ENCODE measurements at places on chromosomes 6 and 20. TPM values are rescaled to one million over a fixed set of nuclear protein-coding genes. Genes with fewer than 3 reads are reported as not detected.

DNA sequence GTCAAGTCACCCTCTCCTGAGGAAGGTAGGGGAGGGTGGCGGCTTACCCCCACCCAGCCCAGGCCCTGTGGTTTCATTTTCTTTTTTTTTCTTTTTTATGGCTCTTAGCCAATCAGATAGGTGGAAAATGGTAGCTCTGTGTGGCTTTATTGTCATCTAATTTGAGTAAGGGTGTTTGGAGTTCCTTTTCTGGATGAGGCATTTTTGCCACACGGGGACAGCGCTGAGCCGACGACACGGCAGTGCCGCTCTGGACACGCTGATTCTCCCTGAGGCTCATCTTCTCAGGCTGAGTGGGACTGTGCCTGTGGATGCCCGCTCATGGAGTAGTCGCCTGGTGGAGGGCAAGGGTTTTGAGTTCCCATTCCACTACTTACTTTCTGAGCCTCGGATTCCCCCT lies 37.6 kb upstream of the ANGPT4 start:
- DNase-seq = peak; percentile 52

DNA sequence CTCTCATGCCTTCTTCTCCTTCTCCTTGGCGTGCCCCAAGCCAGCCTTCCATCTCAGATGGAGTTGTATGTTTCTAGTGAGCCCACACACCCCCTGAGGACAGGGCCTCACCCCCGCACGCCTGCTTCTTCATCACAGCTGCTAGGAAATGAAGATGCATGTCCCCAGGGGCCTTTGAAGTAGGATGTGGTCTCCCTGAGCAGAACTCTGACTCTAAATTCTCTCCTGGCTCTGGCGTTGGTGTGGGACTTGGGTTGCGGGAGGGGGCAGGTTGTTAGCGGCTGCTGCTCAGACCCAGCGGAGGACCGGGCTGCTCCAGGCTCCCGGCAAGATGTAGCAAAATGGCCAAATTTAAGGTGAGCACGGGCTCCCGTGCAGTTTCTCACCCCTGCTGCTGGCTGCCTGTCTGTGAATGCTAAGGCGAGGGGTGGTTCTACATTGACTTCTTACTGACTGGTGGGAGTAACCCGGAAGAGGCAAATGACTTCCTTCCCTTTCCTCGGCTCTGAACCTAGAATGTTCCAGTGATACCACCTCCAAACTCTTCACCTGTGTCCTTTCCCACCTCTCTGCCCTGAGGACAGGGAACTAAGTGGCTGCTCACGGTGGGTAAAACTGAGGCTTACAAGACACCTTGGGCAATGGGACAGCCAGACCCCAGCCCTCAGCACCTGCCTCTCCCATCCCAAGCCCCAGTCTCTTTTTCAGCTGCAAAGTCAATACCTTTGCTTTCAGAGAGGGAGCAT lies 8.8 kb downstream of the SYNJ2 start:
- DNase-seq = no peak

GRCh38 chr20:52411611-52412010 lies 220.0 kb upstream of the ZFP64 start:
- DNase-seq = no peak

FAM210B gene
- 36.4 TPM for total RNA-seq

DNA sequence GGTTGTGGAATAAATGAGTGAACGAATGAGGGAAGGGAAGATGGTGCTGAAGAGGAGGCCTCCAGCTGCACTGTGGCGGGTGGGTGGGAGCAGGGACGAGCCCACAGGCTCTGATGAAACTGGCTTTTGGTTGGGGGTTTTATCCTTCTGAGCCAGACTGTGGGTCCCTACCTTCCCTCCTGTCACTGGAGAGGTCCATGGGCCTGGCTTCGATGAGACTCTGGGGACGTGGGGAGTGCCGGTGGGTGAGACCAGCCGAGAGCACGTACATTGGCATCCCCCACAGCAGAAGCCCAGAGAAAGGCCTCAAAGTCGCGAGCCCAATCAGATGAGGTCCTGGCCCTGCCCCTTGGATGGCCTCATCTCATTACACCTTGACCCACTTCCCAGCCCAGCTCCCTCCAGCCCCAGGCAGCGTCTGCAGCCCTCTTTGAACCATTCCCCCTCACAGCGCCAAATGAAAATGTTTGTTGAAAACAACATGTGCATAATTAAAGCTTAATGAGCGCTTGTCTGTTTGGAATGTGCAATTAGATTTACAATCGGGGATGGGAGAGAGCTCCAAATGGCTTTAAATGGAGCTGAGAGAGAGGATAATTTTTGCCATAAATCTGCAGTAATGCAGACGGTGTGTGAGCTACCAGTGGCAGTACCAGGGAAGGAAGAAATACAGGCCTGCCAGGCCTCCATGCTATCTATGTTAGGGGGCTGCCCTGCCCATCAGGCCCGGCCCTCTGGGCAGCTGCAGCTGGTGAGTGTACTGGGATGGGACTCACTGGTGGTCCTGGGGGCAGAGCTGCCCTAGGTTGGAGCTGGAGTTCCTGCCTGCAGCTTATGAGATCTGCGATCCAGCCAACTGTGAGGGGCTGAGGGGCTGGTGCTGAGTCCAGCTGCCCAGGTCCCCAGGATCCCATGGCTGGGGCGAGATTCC lies 47.2 kb downstream of the TOX2 start:
- no peak for DNase-seq

GRCh38 chr6:149387779-149388512 lies 12.1 kb upstream of the SUMO4 start:
- peak; percentile 18 for DNase-seq

TMEM200A gene
- 2.1 TPM for total RNA-seq

DNA sequence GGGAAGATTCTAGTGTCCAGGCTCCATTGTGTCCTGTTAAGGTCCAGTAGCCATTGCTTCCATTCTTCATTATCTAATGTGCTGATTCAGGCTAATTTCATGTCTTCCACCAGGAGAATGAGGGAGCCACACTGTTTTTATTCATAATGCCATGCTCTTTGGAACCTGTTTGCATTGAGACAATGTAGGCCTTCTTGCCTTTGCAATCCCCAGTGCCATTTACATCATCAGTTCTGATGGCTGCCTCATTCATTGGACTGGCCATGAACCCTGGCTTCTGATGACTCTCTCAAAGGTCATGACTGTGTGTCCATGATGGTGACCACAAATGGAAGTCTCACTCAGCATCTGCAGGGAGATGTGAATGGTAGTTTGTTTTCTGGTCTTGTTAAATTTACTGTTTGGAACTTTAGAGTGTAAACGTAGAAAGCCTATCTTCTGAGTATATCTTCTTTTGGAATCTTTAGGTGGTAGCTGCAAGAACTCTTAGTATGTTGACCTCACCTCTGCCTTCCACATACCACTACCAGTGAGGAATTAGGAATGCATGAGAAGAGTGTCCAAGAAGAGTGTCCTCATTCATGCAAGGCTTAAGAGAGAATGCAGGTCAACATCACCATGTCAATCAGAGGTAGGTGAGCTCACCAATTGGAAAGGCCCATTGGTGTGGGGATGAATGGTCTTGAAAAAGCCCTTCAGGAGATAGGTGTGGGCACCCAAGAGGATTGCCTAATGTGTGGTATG lies 42.9 kb upstream of the ZFP64 start:
- no peak for DNase-seq

DNA sequence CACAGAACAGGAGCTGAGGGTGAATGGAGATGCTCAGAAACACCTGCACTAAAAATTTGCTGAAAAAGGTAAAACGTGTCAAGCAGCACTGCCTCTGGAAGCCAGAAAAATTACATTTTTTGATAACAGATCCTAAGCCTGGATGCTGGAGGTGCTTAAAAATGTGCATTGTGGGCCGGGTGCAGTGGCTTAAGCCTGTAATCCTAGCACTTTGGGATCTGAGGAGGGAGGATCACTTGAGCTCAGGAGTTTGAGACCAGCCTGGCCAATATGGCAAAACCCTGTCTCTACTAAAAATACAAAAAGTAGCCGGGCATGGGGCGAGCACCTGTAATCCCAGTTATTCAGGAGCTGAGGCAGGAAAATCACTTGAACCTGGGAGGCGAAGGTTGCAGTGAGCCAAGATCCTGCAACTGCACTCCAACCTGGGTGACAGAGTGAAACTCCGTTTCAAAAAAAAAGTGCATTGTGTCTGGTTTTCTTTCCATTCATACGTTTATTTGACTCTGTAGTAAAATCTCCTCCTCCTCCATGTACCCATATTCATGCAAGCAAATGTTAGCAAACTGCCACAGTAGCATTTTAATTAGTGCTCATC lies 587 bp upstream of the BTN3A1 start:
- peak; percentile 8 for DNase-seq

GRCh38 chr20:24002896-24003295 lies 14.3 kb upstream of the GGTLC1 start:
- DNase-seq = no peak

PXDC1 gene
- total RNA-seq = 78.7 TPM

SFT2D1 gene
- 44.5 TPM for total RNA-seq

GPR63 gene
- 0.96 TPM for total RNA-seq

DNA sequence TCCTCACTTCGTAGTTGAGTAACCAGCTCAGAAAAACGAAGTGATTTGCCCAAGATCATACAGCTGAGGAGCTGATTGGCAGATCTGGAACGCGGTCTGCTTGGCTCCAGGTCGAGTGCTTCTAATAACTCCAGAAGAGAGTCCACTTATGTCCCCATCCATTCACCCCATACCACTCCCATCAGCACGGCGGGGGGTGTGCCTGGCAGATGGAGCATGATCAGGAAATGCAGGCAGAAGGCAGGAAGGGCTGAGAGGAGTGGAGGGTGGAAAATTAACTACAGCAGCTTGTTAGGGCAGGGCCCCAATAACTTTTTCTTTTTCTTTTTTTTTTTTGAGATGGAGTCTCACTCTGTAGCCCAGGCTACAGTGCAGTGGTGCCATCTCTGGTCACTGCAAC lies 15.0 kb downstream of the FITM2 start:
- peak; percentile 93 for DNase-seq

Data from thyroid gland (tissue), 4 donors.